Stimulated activated CD8-positive, alpha-beta memory T cell treated with anti-CD3 and anti-CD28 coated beads, Interleukin-15, amount 100 ng/mL, for 4 hours (primary cell): ENCODE measurements at places on chromosomes 1 and 21.
A peak's percentile ranks its signal among the peaks of the same experiment; 100 is the strongest.

GRCh38 chr1:183227422-183228346 lies 41.6 kb downstream of the LAMC2 start:
- DNase-seq, result no peak

- no peak for DNase-seq
Observed at GRCh38 chr1:206001476-206001888, 1.7 kb downstream of the RAB7B start.

DNA sequence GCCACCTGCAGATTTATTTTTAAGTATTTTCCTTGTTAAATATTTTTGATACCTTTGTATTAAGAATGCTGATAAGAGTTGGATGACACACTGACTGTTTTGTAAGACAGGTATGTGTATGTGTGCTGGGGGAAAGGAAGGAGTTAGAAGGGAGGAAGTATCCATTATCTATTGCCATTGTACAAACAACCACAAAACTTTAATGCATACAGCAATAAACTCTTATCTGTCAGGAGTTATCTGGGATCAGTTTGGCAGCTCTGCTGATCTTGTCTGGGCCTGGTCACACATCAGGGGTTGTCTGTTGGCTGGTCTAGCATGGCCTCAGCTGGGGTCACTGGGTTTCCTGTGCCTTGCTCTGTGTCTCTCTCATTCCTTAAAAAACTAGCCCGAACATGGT lies 423.9 kb upstream of the USP24 start:
- no peak for DNase-seq

- no peak for DNase-seq
Observed at GRCh38 chr21:41322496-41323382, 6.1 kb downstream of the FAM3B start.

DNA sequence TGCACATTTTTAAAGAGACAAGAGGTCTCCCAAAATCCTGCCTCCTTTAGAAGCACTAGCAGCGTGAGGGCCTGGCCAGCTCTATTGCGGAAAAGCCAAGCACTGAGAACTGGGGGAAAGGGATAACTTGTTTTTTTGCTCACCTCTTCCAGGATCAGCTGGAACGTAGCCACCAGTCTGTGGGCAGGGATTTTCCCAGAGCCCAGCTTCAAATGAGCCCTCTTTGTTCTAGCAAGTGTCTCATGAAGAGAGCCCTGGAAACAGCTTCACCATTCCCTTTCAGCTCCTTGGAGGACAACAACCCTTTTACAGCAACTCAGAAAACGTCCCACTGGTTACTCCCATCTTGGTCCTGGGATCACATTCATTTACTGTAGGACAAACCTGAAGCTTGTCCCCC lies 195.4 kb downstream of the LMX1A start:
- no peak for DNase-seq

GRCh38 chr1:147598621-147599361 lies 57.5 kb downstream of the BCL9 start:
- DNase-seq, result peak; percentile 17

- no peak for DNase-seq
Observed at GRCh38 chr1:43241413-43241836, 28.4 kb upstream of the TMEM125 start.

GRCh38 chr1:33013791-33014190 lies 22.9 kb downstream of the AK2 start:
- DNase-seq, result no peak

- DNase-seq, result no peak
Observed at GRCh38 chr1:161200992-161201835, 953 bp upstream of the NDUFS2 start.

- DNase-seq, result no peak
Observed at GRCh38 chr1:170200621-170201397, 55.0 kb downstream of the NTMT2 start.

DNA sequence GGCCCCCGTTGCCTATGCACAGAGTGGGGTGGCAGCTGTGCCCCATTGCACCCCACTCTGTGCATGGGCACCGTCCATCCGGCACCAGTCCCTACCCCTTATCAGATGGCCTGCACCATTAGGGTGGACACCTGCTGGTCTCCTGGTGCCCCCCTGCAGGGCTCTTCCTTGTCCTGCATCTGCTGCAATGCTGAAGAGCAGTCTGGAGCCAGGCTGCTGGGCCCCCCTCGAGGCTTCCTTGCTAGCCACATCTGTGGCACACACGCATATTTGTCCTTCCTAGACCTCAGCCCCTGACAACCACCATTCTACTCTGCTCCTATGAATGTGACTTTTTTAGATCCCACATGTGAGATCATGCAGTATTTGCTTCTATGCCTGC lies 56.4 kb downstream of the COL18A1 start:
- DNase-seq, result no peak

GRCh38 chr1:206678490-206678889 lies 6.2 kb upstream of the MAPKAPK2 start:
- DNase-seq, result no peak

DNA sequence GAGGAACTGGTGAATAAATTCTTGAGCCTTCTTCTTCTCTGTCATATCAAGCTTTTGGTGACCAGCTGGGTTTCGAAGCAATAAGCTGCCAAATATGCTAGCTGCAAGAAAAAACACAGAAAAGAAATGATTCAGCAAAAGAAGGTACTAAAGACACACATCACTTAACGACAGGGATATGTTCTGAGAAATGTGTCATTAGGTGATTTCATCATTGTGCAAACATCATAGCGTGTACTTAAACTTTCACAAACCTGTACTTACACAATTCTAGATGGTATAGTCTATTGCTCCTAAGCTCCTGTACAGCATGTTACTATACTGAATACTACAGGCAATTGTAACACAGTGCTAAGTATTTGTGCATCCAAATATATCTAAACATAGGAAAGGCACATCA lies 2.9 kb upstream of the MTF1 start:
- DNase-seq, result no peak

DNA sequence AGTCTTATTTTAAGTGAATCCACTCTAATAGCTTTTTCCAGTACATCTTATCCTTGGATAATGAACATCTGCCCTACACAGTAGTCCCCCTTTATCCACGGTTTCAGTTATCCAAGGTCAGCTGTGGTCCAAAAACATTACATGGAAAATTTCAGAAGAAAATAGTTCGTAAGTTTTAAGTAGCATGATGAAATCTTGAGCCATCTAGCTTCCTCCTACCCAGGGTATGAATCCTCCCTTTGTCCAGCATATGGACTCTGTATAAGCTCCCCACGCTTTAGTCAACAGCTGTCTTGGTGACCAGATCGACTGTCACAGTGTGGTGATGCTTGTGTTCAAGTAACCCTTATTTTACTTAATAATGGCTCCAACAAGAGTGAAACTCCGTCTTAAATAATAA lies 2.6 kb downstream of the GLRX2 start:
- no peak for DNase-seq

DNA sequence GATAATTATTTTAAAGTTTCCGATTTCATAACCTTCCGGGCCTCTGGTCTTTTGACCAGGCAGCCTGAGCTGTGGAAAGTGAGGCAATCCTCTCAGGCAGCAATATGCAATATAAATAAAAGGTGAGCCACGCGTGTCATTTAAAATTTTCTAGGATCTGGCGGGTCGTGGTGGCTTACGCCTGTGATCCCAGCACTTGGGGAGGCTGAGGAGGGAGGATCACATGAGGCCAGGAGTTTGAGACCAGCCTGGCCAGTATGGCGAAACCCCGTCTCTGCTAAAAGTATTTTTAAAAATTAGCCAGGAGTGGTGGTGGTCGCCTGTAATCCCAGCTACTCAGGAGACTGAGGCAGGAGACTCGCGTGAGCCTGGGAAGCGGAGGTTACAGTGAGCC lies 546 bp upstream of the ZNF695 start:
- DNase-seq, result no peak

- DNase-seq, result no peak
Observed at GRCh38 chr1:179105393-179105792, 23.5 kb downstream of the TOR3A start.

DNA sequence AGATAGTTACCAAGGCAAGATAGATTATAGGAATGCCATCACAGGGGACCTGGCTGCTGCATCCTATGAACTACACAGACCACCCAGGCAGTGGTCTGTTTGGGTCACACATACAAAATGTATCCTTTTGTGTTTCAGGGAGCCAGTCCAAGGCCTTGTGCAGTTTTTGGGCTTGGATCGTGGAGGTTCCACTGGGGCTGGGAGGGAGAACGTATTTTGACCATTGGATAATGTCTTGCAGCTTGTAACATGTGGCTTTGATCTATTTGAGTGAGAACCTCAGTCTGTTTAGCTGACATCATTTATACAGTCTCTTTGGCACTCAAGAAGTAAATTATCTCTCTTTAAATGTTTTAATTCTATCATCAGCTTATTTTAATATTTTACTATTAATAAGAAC lies 147.3 kb downstream of the DUSP10 start:
- no peak for DNase-seq

GRCh38 chr1:115113766-115114165 lies 24.5 kb upstream of the TSPAN2 start:
- DNase-seq, result no peak

DNA sequence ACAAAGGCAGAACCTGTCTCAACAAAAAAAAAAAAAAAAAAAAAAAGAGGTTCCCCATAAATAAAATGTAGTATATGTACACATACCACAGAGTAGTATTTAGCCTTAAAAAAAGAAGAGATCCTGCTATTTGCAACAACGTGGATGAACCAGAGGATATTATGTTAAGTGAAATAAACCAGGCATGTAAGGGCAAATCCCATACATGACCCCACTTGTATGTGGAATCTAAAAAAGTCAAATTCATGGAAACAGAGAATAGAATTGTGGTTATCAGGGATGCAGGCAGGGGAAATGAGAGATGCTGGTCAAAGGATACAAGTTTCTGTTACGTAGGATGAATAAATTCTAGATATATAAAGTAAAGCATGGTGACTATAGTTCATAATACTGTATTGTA lies 16.7 kb downstream of the SLC44A3 start:
- no peak for DNase-seq

DNA sequence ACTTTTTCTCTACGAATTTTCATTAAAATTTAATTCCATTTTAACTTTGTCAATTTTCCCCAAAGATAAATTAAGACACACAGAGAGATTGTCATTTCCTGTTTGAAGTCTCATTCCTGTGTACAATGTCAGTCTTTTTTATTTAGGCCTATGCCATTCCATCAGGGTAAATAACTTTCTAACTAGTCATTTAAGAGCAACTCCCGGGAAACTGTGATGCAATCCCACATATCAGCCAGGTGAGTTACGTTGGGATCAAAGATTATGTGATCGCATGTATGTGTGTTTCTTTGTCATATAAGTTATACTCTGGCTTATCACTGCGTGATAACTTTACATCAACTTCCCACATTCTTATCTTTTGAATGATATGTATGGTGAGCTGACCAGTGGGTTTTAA lies 86.1 kb upstream of the S1PR1 start:
- DNase-seq, result no peak

- DNase-seq, result no peak
Observed at GRCh38 chr1:36223381-36223995, 755 bp upstream of the THRAP3 start.

DNA sequence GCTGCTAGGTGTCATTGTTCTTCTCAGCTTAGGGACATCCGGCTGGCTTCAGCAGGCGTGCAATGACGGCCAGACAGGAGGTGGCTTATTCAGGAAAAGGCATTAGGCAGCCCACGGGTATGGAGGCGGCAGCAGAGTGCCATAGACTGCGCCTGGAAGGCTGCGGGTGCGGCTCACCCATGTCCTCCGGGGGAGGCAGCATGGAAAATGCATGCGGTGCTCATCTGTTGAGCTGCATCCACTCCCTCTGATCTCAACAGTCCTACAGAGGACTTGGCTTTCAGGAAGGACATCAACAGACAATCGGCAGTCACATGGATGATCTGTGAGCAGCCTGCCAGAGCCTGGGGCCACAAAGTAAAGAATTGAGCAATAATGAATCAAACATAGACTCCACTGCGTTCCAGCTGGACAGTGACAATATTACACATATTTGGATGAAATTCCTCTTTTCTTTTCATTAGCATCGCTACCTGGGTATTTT lies 42.9 kb downstream of the UMODL1 start:
- no peak for DNase-seq

DNA sequence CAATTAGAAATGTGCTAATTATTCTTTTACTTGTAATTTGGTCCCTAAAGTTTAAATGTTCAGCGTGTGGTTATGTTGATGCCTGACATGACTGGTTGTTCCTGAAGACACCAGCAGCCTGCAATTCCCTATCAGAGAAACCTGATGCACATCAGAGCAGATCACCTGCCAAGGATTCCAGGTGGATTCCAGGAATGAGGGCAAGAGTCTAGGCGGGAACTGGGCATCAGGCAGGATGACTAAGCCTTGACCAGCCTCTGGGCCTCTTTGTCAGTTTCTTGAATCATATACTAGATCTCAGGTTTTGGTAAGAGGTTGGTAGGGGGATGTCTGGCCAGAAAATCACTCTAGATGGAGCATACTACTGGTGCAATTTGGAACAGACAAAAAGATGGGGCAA lies 130.7 kb upstream of the TNR start:
- DNase-seq, result no peak

GRCh38 chr1:193014400-193014799 lies 44.8 kb downstream of the UCHL5 start:
- no peak for DNase-seq

GRCh38 chr1:119027759-119028158 lies 39.6 kb upstream of the TBX15 start:
- no peak for DNase-seq

DNA sequence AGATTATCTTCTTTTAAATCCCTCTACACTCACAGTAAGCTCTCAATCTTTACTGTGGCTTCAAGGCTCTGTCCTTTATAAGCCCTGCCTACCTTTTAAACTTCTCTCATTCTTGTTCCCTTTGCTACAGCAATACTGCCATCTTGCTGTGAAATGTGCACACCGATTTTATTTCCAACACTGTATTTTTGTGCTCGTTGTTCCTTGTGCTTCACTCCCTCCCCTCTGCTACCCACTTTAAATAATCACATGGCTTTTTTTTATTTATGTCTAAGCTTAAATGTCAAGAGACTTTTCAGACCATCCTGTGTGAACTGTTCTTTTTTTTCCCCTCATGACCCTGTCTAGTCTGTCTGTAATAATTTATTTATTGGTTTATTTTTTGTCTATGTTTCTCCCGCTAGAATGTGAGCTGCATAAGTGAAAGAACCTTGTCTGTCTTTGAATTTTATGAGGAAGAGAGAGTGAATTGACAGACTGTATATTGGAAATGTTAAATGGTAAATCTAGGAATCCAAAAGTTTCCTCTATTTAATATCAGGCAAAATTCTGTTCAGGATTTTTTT lies 45.7 kb downstream of the ABCD3 start:
- DNase-seq, result no peak

- no peak for DNase-seq
Observed at GRCh38 chr1:2808831-2809605, 7.5 kb upstream of the TTC34 start.

DNA sequence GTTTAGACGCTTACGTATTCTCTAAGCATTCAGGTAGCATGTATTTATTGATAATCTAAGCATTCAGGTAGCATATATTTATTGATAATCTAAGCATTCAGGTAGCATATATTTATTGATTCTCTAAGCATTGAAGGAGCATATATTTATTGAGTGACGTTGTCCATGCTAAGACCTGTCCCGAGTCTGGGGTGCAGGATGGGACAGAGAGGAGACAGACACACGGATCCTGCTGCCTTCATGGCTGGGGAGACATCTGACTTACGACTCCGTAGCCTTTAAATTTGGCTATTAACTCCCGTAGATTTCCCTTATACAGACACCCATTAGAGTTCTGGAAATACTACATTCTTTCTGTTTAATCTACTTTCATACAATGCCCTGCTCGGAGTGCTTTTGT lies 982 bp downstream of the SCCPDH start:
- no peak for DNase-seq
